NCI-H1436 (cell line): ENCODE measurements at places on chromosomes 12 and 14.

DNA sequence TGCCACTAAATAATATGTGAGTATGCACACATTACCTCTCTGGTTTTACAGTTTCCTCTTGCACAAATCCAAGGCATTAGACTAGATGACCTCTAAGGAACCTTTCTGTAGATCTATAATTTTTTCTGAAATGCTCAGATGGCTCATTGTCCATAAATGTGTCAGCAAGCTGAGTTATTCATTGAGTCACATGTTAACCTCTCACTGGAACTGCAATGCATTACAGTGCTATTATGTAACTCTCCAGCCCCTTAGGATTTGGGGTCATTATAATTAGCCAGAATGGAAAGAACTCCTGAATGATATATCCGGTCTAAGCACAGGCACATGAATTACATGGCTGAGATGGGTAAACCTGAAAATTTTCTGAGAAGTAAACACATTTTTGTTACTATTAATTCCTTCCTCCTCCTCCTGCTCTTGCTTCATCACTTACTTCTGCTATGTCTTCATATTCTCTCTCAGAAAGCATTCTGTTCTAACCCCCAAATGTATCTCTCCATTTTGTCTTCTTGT lies 20.3 kb upstream of the DRAM1 start:
- no peak for DNase-seq

- no peak for DNase-seq
These were observed 292.1 kb upstream of the CLEC14A start for GRCh38 chr14:38547961-38548490.

- DNase-seq, result no peak
These were observed 245.4 kb upstream of the KRR1 start for GRCh38 chr12:75756771-75757170.

GRCh38 chr12:20150835-20151422 lies 217.4 kb upstream of the PDE3A start:
- DNase-seq, result no peak

- DNase-seq, result no peak
These were observed 309.1 kb upstream of the NAV3 start for GRCh38 chr12:77521508-77522115.

GRCh38 chr14:97638864-97639263 lies 841.7 kb downstream of the VRK1 start:
- no peak for DNase-seq

- DNase-seq, result no peak
These were observed 386 bp downstream of the LIN52 start for GRCh38 chr14:74085047-74085637.
